ENCODE measurements at places on chromosomes 16 and 17.
A peak's percentile ranks its signal among the peaks of the same experiment; 100 is the strongest.

DNA sequence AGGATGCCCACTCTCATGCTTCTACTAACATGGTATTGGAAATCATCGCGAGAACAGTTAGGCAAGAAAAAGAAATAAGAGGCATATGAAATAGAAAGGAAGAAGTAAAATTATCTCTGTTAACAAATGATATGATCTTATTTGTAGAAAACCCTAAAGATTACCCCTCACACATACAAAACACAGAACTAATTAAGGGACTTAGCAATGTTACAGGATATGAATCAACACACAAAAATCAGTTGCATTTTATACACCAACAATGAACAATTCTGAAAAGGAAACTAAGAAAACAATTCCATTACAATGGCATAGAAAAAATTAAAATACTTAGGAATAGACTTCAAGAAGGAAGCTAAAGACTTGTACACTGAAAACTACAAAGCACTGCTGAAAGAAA, 2.7 kb upstream of the CAPNS2 start:
- DNase-seq: no peak

- DNase-seq: peak; percentile 88
Observed at GRCh38 chr17:67800495-67800928, 24.8 kb upstream of the BPTF start.

GRCh38 chr16:8869212-8869987, 594 bp upstream of the CARHSP1 start:
- DNase-seq: no peak

DNA sequence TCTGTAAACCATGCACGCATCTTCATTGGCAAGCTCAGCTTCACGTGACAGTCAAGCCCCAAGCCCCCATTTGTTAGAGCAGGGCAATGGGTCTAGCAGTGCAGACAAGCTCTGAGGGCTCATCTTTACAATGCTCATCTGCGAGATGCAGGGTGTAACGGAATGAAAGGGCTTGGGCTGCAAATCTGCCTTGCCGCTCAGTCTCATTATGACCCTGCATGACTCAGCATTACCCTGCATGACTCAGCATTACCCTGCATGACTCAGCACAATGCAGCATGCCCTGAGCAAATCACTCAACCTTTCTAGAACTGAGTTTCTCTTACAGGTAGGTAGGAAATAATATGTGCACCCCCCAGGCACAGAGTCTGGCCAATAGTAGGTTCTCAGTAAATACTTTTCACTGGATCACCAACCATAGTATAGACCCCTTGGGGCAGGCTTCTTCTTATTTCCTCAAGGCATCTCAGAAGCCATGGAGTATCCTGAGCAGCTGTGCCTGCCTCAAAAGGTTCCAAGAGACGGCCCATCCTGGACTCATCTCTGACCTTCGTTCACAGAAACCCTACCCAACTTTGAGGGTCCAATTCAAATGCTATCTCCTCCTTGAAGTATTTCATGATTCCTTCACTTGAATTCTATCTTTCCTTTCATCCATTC, 391.3 kb upstream of the CDH5 start:
- DNase-seq: no peak

- DNase-seq: no peak
Observed at GRCh38 chr16:47949714-47950113, 206.1 kb downstream of the ABCC12 start.

DNA sequence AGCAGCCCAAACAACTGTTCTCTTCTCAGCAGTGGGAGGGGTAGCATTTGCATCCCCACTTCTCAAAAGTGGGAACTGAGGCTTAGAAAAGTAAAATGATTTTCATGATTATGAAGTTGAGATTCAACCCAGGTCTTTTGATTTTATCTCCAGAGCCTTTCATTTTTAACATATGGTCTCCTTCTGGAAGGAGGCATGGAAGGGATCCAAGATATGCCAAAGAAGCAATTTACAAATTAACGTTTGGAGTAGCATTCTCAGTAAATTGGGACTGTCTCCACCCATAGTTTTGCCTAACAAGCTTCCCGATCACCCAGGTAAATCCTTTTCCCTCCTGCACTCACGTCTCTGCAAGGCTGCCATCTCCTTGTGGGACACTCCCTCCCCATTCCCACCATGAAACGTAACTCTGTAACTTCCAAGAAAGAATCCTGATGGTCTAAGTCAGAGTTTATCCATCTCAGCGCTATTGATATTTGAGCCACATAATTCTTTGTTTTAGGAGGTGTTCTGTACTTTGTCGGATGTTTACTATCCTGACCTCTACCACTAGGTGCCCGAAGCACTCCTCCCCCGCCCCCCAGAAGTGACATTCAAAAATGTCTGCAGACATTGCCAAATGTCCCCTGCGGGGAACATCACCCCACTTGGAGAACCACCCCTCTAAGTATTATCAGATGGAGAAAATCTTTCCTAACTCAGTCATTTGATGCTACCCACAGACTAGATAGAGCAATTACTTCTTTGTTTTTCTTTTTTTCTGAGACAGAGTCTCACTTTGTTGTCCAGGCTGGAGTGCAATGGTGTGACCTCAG, 32.9 kb upstream of the NFAT5 start:
- no peak for DNase-seq

DNA sequence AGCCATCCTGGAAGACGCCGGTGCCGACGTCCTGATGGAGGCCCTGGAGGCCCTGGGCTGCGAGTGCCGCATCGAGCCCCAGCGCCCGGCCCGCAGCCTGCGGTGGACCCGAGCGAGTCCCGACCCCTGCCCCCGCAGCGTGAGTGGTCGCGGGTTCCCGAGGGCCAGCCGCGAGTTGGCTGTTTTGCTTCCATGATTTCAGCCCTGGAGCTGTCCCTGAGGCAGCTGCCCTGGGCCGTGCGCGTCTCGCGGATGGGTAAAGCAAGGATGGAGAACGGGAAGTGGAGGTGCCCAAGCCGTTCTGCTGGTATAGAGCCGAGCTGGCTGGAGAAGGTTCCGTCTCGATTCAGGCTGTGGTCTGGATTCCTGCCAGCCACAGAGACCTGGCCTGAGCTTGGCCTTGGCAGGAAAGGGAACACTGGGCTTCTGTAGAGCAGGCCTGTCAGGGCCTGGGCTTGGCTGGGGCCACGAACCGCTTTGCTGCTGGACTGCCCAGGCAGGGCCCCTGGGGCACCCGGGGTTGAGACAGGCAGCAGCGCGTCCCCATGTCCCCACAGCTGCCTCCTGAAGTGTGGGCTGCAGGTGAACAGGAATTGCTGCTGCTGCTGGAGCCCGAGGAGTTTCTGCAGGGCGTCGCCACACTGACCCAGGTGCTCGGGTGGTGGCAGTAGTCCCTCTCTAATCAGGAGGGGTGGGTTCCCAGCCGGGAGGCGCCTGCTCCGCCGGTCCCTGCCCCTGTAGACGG, 941 bp upstream of the MRPS34 start:
- DNase-seq: no peak

- DNase-seq: peak; percentile 65
Observed at GRCh38 chr17:42180922-42181850, at the start of gene KCNH4. TSS of gene KCNH4 (minus strand) at chr17:42181142. CDS start at chr17:42180945, 197 bp downstream.

- DNase-seq: peak; percentile 81
Observed at GRCh38 chr17:68200689-68201417, 47.0 kb upstream of the AMZ2 start.

- no peak for DNase-seq
Observed at GRCh38 chr17:4072487-4073157, 70.2 kb downstream of the ZZEF1 start.

DNA sequence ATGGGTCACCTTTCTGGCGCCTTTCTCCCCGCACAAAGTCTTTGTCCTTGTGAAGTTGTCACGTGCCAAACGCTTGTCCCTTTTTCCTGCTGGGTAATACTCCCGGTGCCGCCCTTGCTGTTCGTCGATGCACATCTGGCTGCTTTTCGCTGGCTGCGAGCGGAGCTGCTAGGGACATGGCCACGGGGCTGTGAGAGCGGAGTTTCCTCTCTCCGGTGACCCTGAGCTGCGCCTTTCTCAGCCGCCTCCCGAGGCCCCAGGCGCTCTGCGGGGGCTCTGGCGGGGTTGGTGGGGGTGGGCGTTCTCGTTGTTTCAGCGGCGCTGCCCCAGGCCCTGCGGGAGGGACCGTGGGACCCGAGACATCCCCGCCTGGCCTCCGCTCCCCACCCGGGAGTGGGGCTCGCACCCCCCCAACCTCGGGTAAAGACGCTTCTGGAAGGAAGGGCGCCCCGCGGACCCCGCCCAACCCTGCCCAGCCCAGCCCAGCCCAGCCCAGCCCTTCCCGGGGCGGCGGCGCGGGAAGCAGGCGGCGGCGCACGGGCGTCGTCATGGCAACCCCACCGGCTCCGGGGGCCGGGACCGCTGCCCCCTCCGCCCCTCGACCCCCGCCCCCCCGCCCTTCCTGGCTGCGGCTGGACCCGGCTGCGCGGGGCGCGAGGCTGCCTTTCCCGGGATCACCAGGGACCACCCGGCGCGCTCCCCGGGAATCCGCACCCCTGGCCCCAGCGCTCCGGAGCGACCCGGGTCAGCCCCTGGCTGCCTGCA, 12.3 kb downstream of the CHMP6 start:
- DNase-seq: no peak
